ENCODE measurements at places on chromosomes 16 and 17. TPM values are rescaled to one million over a fixed set of nuclear protein-coding genes. Genes with fewer than 3 reads are reported as not detected.

OSGIN1 gene
- total RNA-seq = 20.8 TPM

DNA sequence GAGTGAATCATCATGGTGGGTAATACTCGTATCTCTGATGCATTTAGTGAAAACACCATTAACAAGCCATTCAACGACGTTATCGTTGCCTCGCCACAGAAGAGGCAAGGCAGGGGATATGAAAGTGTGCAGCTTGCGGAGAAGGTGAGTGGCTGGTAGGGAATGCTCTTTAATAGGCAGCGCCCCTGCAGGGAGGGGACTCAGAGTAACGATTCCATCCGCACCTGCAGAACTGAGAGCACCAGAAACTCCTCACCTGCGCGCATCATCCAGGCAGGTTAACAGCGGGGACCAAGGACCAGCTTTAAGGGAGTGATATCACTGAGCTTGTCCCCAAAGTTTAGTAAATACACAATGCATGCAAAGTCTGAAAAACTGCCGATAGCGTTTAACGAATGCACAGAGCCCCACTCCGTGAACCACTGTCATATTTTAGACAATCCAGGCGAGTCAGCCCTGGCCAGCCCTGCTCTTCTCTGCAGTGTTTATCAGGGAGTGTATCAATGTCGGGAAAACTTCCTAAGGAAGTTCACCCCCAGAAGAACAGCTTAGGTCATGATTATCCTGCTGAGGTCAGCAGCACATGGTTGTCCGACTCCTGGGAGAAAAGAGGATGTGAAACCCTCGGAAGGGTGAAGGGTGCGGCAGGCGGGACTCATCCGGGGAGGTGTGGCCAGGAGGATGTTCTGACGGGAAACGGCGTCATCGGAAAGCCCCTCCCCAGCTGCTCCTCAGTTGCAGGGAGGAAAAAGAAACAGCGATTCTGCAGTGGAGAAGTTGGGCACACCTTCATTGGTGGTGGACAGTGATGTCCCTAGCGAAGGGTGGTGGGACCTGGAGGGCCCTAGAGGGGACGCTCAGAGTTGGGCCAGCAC lies 68.5 kb upstream of the DNAH17 start:
- no peaks in the 10 kb centered on the region for H3K36me3 ChIP-seq
- H3K4me3 ChIP-seq = no peak overlapping the region
- no peak for DNase-seq

DNA sequence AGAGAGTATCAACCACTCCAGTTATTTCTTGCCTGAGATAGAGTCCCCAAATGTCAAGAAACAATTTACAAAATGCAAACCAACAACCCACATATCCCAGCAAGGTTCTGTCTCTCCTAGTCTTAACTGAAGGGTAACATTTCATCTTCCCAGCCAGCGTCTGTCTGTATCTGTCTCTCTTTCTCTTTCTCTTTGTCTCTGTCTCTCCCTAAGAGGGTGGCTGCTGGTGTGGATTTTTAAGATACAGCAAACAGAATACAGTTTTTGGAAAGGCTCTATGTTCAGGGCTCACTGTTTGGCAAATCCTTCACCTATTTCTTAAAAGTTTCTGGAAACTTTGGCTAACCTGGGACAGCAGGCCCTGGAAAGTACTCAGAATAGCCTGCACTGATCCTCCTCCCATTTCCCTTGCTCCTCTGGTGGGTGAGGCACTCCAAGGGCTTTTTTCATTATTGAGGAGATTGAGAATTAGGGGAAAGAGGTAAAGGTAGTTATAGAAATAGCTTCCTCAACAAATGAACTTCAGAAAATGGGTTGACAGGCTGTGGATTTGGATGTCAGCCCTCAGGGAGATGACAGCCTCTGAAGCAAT lies 6.2 kb downstream of the HOXB4 start:
- no peaks in the 10 kb centered on the region for H3K36me3 ChIP-seq
- no peak overlapping the region for H3K27ac ChIP-seq
- H3K4me3 ChIP-seq = no peak overlapping the region
- no peaks in the 10 kb centered on the region for H3K4me1 ChIP-seq
- H3K27me3 ChIP-seq = peaks cover 54% of the 10 kb centered on the region

DNA sequence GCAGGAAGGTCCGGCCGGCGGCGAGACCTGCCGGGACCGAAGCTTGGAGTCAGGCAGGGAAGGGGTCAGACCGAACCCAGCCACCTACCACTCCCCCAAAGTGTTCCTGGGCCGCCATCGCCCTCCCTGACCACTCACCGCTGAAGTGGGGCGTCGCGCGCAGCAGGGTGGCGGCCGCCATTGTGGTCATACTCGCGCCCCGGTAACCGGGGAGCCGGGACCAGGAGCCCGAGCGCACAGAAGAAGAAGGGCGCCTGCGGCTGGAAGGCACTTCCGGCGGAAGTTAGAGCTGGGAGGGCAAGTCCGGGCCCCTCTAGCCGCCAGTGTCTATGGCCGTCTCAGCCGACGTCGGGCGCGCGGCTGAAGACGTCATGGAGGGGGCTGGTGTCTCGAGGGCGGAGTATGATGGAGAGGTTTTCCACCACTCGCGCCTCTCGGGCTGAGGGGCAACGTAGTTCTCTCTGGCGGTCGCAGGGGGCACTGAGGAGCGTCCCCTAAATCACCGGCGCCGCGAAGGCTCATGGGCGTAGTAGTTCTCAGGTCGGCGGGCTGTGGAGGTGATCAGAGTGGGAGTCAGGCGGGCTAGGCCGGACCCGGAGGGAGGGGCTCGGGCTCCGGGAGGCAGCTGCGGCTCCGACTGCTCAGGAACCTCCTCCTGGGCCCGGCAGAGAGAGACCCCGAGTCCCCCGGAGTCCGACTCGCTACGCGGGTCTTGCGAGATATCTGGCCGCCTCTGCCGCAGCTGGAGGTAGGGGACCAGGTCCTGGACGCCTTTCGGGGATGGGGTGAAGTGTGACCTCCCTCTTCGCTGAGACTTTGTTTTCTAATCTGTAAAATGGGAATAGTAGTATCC lies at the start of gene TUFM:
Gene TUFM (minus strand): TSS at position 269 of the 853 bp plus-strand sequence. CDS start 79 bp downstream, at position 190.
- DNase-seq = peak; percentile 99
- H3K36me3 ChIP-seq = peaks cover 28% of the 10 kb centered on the region
- peaks cover 17% of the 10 kb centered on the region for H3K4me1 ChIP-seq

- peak overlapping the region; percentile 49 for H3K27ac ChIP-seq
- no peak for DNase-seq
- H3K36me3 ChIP-seq = no peaks in the 10 kb centered on the region
Measured at GRCh38 chr16:19119564-19119963, 5.8 kb downstream of the ITPRIPL2 start.

EPOP gene
- 0.56 TPM for total RNA-seq

- H3K27me3 ChIP-seq = peaks cover 6% of the 10 kb centered on the region
- no peak for DNase-seq
- no peaks in the 10 kb centered on the region for H3K36me3 ChIP-seq
- peak within 1 kb of the TSS; percentile 33 for H3K4me3 ChIP-seq
Measured at GRCh38 chr17:82371333-82372248, at the start of gene UTS2R. UTS2R (plus strand) TSS chr17:82371765; CDS start chr17:82374325, 2,560 bp downstream.

GRCh38 chr16:704552-705380 lies 835 bp downstream of the FBXL16 start:
- no peaks in the 10 kb centered on the region for H3K4me1 ChIP-seq
- H3K36me3 ChIP-seq = no peaks in the 10 kb centered on the region
- DNase-seq = no peak
- H3K27ac ChIP-seq = no peak overlapping the region
- no peak overlapping the region for H3K4me3 ChIP-seq

DNA sequence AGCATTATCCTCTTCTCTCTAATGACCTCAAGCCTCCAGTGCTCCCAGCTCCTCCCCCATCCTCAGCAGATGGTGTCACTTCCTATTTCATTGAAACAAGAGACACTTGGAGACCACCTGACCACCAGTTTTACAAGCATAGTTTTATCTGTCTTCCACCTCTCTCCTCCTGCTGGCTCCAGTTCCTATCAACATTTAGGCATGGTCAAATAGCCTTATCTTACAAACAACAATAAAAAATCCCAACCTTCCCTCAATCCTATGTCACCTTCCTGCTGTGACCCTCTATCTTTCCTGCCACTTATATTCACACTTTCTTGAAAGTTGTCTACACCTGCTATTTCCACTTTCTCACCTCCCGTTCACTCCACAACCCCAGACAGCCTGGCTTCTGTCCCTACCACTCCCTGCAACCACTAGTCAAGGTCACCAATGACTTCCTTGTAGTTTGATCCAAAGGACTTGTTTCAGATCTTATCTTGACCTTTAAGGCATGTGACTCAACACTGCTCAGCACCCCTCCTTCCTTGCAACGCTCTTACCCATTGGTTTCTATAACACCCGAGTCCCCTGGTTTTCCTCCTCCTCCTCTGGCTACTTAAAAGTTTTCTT lies 4.3 kb upstream of the NTN1 start:
- H3K36me3 ChIP-seq = no peaks in the 10 kb centered on the region
- H3K27me3 ChIP-seq = no peaks in the 10 kb centered on the region

- no peaks in the 10 kb centered on the region for H3K27me3 ChIP-seq
- no peak for DNase-seq
- peaks cover 3% of the 10 kb centered on the region for H3K4me1 ChIP-seq
- H3K36me3 ChIP-seq = no peaks in the 10 kb centered on the region
Measured at GRCh38 chr17:9364837-9365430, 210.7 kb downstream of the STX8 start.

C16orf96 gene
- total RNA-seq = 0.44 TPM

CDRT15 gene
- total RNA-seq = not detected

- H3K27ac ChIP-seq = no peak overlapping the region
- H3K36me3 ChIP-seq = no peaks in the 10 kb centered on the region
- no peak for DNase-seq
Measured at GRCh38 chr17:50205111-50205962, 3.9 kb upstream of the COL1A1 start.

TPPP3 gene
- 2.3 TPM for total RNA-seq

DNA sequence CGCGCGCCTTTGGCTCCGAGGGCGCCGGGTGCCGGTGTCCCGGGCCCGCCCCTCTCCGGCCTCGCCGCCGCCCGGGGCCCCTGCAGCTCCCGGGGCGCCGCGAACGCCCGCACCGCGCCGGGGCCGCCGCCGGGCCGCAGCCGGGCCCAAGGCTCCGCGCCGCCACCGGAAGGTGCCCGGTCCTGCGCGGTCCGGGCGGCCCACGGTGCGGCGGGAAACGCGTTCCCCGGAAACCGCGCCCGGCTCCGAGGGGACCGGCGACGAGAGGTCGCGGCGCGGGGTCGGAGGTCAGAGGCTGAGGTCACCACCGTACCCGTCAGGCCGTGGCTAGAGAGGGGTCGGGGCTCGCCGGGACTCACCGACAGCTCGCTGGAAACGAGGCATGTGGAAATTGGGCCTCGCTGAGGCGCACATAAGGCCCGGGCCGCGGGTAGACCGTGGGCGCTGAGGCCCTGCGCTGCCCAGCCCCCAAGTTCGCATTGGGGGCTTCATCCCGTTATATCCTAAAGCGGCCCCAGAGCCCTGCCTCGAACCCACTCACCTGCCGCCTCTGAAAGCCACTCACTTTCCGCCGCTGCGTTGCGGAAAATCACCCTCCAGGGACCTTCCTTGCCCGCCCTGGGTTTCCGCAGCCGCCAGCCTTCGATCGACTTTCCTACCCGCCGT lies at the start of gene DUS1L:
Gene DUS1L (minus strand): TSS at position 167 of the 666 bp plus-strand sequence. CDS start 745 bp downstream, outside the sequence.
- no peaks in the 10 kb centered on the region for H3K27me3 ChIP-seq
- peak within 1 kb of the TSS; percentile 85 for H3K27ac ChIP-seq
- H3K4me3 ChIP-seq = peak within 1 kb of the TSS; percentile 47
- peaks cover 9% of the 10 kb centered on the region for H3K36me3 ChIP-seq
- peak; percentile 45 for DNase-seq

ENPP7 gene
- not detected for total RNA-seq

DNA sequence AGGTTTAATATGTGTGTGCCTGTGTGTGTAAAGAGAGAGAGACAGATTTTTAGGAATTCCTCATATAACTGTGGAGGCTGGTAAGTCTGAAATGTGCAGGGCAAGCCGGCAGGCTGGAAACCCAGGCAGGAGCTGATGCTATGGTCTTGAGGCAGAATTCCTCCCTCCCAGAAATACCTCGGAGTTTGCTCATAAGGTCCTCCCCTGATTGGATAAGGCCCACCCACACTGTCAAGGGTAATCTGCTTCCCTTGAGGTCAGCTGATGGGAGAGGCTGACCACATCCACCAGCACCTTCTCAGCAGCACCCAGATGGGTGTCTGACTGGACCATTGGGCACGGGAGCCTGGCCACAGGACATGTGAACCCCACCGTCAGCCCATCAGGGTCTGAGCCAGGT lies 42.4 kb downstream of the C16orf95 start:
- no peaks in the 10 kb centered on the region for H3K36me3 ChIP-seq
- H3K4me1 ChIP-seq = peaks cover 3% of the 10 kb centered on the region
- no peak overlapping the region for H3K27ac ChIP-seq
- DNase-seq = no peak
- H3K27me3 ChIP-seq = no peaks in the 10 kb centered on the region

DNA sequence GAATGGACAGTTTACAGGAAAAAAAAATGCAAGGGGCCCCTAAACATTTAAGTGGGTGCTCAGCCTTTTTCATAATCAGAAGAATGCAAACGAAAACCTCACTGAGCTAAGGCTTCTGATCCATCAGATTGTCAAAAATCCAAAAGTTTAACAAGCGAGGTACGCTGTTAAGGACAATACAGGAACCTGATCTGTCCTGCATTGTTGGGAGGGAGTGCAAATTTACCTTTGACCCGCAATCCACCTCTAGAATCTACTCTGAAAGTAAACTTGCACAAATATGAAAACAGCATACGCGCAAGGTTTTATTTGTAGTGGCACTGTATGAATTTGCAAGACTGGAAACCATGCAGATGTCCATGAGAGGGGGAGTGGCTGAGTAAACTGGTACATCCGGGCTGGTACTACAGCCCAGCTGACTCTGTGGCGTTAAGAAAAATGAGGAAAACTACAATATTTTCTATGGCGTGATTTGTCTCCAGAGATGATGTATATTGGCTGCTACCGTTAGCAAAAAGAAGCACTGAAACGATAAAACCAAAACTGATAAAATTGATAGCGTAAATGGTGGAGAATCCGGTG lies 28.8 kb upstream of the ST6GALNAC1 start:
- H3K4me3 ChIP-seq = peak overlapping the region; percentile 55
- no peaks in the 10 kb centered on the region for H3K36me3 ChIP-seq
- no peaks in the 10 kb centered on the region for H3K27me3 ChIP-seq
- no peak for DNase-seq
- peaks cover 41% of the 10 kb centered on the region for H3K4me1 ChIP-seq

DNA sequence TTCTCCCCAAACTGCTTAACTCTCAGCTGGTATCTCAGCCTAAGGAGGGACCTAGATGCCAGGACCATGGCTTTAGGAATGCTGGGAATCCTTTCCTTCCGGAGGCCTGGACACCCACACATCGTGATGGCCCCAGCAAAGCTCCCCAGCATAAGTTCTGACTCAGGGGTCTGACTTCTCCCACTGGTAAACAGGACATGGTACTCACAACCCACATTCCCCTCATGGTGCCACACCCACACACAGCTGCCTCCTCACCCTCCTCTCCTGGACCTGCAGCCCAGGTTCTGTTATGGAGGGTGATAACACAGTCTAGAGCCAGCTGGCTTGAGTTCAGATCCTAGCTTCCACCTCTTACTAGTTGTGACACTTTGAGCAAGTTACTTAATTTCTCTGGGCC lies 719 bp upstream of the RNF227 start:
- no peak overlapping the region for H3K4me3 ChIP-seq
- peaks cover 17% of the 10 kb centered on the region for H3K4me1 ChIP-seq
- DNase-seq = no peak
- peak overlapping the region; percentile 94 for H3K27ac ChIP-seq

ACSM3 gene
- 1.7 TPM for total RNA-seq
